ENCODE measurements at places on chromosomes 11 and 22.

DNA sequence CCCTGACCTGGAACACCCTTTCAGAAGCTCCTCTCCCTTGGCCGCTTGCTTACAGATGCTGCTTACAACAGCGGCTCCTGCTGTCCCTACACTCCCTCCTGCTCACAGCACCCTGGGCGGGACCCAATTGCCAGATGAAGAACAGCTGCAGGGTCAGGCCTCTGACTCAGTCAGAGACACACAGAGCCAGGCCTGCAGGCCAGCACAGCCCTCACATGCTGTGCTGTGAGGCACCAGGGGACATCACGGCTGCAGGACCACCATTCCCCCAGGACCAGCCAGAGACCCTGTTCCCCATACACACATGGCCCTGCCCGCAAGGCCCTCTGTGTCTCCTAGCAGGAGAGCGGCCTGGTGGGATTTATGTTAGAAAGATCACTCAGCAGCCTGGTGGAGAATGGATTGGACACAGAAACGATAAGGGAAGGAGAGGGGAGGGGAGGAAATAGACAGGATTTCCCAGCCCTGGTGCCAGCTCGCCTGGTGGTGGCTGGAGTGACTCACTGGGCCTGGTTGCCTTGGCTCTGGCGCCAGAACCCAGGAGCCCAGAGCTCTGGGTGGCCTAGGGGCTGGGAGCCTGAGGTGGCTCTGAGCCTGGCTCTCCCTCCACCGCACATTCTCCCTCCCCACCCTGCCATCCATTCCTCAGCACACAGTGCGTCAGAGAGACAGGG, 6.7 kb downstream of the CAPN5 start:
- peak; percentile 54 for DNase-seq

DNA sequence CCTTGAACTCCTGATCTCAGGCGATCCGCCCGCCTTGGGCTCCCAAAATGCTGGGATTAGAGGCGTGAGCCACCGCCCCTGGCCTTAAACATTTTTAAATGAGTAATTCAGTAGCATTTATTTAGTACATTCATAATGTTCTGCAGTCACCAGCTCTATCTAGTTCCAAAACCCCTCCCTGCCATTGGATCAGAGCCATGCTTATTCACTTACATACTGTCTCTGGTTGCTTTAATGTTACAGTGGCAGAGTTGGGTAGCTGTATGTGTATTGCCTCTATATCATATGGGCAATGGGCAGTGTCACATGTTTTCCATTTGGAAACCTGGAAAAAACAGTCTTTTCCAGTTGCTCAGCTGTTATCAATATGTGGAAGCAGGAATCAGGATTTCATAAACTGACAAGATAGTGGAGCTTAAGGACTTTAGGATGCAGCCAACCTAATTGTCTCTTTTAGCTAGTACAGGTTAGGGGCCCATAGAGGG, 10.5 kb downstream of the COA4 start:
- peak; percentile 25 for DNase-seq

GRCh38 chr11:34262531-34263081, 95.2 kb downstream of the ABTB2 start:
- DNase-seq = no peak

DNA sequence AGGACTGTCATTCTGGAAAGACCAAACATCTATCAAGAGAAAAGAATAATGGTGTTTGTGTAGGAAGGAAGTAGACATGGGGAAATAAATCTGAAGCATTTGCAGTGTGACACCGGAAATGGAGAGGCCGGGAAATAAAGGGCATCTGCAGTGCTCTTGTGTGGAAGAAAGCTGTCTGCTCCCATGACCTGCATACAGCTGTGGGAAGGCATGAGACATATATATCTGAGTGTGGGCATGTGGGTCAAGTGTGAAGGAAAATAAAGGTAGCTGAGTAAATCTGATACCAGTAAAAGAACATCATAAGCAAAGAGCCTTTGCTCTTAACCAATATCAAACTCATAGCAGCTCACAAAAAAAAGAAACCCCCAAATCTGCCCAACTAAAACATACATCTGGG, 72.1 kb upstream of the OR5AK2 start:
- DNase-seq = no peak

DNA sequence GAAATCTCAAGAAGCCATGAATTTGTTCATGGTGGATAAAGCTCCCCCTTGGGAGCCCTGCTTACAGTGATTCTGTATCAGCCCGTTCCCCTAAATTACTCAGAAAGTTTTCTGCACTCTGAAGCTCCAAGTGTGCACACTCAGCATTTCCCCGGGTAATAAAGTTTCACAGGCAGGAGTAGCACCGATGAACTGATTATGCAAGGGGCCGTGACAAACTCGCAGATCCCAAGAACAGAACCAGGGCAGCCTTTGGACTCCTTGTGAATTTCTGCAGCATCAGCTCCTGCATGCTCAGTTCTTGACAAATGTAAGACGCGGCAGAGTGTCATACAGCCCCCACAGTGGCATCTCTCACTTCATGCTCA, 73.5 kb downstream of the COMMD9 start:
- DNase-seq = no peak

DNA sequence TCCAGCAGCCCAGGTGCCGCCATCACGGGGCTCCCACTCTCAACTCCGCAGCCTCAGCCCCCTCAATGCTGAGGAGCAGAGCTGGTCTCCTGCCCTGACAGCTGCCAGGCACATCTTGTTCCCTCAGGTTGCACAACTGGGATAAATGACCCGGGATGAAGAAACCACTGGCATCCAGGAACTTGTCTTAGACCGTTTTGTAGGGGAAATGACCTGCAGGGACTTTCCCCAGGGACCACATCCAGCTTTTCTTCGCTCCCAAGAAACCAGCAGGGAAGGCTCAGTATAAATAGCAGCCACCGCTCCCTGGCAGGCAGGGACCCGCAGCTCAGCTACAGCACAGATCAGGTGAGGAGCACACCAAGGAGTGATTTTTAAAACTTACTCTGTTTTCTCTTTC, at the start of gene SAA1:
SAA1 (plus strand) TSS at position 316 of the 400 bp plus-strand sequence. CDS start 624 bp downstream, outside the sequence.
- DNase-seq = no peak

- DNase-seq = peak; percentile 98
Observed at GRCh38 chr11:86151174-86152005, 82.5 kb upstream of the PICALM start.

GRCh38 chr11:71946144-71946571, 17.3 kb downstream of the RNF121 start:
- DNase-seq = peak; percentile 32

- no peak for DNase-seq
Observed at GRCh38 chr11:134537941-134538340, 125.9 kb upstream of the B3GAT1 start.

DNA sequence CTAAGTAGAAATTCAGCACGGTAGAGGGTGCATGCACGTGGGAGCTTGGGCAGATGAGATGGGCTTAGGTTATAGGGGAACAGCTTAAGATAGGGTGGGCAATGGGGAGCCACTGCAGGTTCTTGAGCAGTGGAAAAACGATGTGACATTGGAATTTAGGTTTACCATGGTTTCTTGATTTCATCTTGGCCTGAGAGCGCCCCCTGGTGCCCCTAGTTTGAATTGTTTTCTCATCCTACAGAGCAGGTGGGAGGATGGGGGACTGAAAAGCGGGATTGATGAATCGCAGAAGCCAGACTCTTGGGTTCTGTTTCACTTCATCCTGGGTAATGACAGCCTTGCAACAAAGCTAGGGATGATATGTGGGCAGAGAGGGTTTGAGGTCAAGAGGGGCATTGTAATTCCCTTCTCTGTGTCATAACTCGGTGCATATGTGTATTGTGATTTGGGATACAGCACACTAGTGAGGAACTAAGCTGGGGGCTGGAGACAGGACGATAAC, 6.7 kb upstream of the MCAM start:
- peak; percentile 65 for DNase-seq

GRCh38 chr11:16359369-16359768, 3.0 kb upstream of the SOX6 start:
- no peak for DNase-seq

- no peak for DNase-seq
Observed at GRCh38 chr11:120996973-120997372, 26.9 kb upstream of the TBCEL start.

DNA sequence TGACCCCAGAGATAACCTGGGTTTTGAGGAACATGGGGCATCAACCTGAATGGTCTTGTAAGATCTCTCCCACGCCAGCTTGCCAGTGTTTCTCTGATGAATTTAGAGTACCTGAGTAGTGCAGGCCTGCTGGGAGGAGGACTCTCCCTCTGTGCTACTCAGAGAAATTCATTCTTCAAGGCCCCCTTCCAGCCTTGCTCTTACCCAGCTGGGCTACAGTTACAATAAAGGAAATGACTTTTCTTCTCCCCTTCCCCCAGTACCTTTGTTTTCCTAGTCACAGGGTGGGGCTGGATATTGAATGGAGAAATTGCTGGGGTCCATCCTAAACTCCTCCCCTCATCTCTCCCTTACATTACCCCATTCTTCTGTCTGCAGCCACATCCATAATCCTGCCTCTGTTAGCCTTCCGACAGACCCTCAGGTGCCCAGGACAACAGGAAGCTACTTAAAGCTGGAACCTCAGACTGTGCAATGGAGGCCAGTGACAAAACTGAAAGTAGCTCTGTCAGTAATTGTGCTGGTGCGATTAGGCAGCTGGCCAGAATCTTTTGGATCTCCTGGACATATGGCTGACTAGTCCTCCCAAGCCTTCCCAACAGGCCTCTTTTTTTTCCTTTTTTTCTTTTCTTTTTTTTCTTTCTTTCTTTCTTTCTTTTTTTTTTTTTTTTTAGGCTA, 17.4 kb downstream of the LIMK2 start:
- DNase-seq = peak; percentile 61

GRCh38 chr22:45154383-45154782, 9.3 kb upstream of the NUP50 start:
- DNase-seq = no peak

DNA sequence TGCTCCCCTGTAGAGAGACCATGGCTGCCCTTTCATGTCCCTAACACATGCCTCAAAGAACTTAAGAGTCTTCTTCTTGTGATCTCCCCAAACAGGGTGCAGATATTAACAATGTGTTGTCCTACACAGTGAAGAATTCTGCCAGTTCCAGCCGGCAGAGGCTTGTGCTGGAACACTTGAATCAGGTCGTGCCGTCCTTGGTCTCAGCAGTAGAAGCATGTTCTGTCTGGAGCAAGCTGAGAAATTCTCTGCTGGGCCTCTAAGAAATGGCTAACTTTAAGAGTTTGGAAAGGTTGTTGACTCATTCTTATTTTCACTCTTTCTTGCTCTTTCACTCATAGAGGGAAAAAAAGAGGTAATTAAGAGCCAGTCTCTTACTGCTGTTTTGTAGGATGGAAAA, 71.1 kb upstream of the SLC25A18 start:
- no peak for DNase-seq

DNA sequence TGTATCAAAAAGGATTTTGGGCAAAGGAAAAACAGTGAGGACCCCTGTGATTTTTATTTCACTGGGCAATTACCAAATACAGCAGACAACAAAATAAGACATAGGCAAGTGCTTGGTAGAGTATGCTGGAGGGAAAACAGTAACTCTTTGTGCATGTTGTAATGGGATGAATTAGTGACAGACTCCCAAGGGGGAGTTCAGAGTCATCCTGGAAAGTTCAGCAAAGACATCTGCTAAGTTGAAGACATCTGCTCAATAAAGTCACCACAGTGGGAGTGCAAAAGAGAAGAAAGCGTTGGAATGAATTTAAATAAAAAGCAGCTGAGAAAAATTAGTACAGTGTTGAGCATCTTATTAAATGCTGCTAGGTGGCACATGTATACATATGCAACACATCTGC, 378.8 kb upstream of the ISX start:
- DNase-seq = no peak

DNA sequence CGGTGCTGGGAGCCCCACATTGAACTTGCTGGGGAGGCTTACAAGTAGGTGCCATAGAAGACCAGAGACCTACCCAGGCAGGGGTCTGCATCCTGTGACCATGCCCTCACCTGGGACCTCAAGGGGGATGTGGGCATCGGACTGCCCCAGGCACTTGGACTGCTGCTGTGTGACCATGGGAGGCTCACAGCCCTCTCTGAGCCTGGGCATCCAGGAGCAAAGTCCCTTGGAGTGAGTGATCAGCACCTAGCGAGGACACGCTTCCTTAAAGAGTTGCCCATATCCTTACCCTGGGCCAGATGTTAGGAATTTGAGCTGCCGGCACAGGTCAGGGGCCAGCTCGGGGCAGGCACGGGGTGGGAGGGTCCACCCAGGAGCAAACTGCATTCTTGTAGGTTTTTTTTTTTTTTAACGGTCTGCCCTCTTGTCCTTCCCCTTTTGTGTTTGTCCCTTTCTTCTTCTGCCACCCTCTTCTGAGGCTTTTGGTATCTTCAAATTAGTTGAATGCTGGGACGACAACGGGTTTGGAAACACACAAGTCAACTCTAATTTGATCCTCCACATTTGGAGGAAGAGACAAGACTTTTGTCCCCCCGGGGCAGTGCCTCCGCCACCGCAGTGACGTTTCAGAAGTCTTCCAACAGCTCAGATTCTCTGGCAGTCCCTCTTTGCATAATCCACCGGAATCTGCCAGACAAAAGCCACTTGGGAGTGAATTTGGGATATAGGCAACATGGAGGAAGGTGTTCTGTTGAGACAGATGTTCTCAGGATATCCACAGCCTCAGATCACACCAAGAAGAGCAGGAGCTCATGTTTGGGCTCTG, 46.1 kb upstream of the LINC01488 start:
- DNase-seq = no peak

GRCh38 chr11:32705309-32706033, 89.0 kb downstream of the CCDC73 start:
- no peak for DNase-seq

DNA sequence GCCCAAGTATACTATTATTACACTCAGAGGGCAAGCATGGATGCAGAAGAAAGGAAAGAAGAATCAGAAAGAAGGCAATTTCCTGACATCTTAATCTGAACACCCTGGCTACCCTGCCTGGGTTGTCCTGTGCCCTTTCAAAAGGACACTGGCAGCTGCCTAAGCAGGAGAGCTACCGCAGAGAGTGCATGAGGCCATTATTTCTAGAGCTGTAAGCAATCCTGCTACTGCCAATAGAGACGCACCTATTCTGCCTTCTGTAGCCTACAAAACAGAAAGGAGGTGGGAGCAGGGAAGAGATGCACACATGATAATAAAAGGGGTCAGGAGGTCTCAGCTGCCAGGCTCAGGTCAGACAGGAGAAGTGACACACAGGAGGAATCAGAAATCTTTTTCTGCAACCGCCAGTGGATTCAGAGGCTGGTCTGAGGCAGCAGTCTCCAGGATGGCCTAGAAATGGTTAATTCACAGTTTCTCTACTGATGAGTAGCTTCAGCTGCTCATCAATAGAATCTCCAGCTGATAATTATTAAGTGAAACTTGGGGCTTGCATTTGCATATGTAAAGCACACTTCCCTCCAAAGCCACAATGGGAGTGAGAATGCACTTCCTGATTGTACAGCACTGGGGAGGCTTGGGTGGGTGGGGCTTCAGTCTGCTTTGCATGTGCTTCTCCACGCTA, 253.9 kb downstream of the LARGE1 start:
- no peak for DNase-seq

All from hematopoietic multipotent progenitor cell treated with erythropoietin and hydrocortisone succinate and interleukin-3 and kit ligand, for 8 days (in vitro differentiated cells).